Colonic mucosa (tissue), 4 donors: ENCODE measurements at places on chromosomes 4 and X. TPM values are rescaled to one million over a fixed set of nuclear protein-coding genes. Genes with fewer than 3 reads are reported as not detected.

GRCh38 chr4:72935462-72935861 is 134.1 kb downstream of the COX18 start:
- DNase-seq = no peak

- no peak for DNase-seq
These were observed 1055.9 kb downstream of the PDHA2 start for GRCh38 chr4:96895826-96896225.

DNA sequence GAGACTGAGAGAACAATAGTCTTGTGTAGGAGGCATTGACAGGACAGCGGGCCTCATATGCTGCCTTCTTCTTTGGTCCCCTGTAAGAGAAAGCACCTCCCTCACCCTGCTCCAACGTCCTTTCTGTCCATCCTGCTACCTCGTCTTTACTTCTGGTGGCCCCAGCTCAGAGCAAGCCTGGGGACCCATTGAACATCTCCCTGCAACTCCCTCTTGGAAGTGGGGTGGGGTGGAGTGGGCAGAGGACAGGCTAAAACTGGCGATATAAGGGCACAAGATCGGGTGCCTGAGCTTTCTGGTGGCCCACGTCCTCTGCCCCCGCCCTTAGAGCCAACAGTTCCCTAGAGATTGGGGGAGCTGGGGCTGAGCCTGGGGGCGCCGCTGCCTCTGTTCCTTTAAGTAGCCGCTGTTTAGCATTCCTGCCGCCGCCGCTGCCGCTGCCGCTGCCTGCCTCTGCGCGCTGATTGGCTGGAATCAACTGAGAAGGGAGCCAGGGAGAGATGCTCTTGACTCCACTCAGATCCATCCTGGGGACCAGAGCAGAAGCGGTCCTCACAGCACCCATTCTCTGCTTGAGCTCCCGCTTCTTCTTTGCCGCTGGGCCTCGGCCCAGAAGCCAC is at the start of gene DLG3:
Gene DLG3, plus strand, starts transcription at position 510 of the 620 bp plus-strand sequence. CDS start 367 bp downstream, outside the sequence.
- DNase-seq = no peak

DNA sequence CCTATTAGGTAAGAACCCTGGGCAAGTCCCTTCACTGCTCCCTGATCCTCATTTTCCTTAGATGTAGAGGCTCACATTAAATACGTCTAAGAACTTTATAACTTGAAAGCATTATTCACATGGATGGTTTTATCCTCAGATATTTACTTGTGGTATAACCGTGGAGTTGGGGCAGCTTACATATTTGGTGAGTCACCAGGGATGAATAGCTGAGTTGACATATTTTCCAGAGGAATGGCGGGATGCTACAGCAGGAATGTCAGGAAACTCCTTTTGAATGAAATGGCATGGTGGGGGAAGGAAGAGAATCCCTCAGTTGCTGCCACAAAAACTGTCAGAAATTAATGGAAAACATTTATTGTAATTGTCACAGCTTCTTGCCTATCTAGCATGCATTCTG is 165.3 kb upstream of the RPS6KA3 start:
- no peak for DNase-seq

- DNase-seq = peak; percentile 68
These were observed 5.9 kb downstream of the BCOR start for GRCh38 chrX:40091691-40092421.

GRCh38 chr4:117965622-117966021 is 68.7 kb upstream of the NDST3 start:
- no peak for DNase-seq

DNA sequence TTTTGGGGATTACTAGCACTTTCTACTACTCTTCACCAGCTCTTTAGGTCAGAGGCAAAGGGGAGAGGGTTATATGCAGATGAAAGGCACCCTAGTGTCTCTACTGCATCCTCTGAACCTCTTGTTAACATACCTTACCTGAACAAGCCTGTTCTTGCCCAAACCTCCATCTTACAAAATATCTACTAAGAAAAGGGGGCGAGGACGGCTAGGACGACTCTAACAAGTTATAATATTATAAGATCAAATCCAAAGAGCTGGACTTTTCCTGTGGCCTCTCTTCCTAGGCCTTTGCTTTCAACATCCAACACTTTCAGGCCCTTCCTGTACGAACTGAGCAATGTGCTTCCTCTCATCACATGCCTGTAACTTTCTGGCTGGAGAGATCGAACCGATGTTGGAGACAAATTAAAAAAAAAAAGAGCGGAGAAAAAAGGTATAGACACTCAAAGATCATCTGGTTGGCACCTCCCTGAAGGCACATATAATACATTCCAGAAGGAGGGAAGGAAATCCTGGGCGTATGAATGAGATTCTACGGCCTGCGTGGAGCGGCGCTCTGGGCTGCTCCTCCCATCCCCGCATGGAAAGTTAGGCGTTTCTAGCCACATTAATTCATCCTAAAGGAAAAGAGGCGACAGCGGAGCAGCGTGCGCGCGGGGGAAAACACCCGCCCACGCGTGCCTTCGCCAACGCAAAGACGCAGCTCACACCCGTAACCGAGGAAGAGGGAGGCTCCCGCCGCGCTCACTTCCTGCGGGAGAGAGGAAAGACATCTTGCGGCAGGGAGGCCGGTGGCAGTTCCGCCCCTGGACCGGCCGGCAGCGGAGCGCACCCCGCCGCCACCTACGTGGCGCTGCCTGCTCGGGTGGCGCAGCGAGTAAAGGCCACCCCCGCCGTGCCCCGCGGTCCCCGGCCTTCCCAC is 808 bp downstream of the PRDM5 start:
- peak; percentile 71 for DNase-seq

DNA sequence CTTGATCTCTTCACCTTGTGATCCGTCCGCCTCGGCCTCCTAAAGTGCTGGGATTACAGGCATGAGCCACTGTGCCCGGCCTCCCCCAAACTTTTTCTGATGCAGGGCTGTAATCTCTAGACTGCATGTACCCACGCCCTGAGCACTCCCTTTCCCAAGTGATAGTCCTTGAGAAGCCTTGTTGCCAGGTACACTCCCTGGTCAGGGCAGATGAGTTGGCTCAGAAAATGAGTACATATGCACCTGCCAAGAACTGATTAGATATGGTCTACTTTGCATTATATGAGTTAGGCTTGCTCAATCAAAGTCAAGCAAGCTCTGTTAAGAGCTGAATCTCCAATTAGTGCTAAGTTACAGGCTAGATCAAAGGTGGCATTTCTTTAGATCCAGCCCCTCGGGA is 20.3 kb downstream of the APOO start:
- DNase-seq = peak; percentile 66

DNA sequence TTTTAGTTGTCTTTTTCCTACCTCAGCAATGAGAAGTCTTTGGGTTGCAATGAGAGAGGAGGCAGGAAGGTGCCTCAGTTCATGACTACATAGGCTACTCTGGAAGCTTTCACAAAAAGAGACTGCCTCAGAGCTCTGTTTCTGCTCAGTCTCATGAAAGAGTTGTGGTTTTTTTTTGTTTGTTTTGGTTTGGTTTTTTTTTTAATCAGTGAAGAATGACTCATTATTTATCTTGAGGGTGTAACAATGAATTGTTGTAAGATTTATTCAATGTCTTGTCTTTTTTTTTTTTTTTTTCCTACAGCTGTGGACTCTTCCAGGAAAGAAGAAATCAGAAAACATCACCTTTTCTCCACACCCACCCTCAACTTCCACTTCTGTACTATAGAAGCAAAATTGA is 67.5 kb upstream of the CXCL13 start:
- no peak for DNase-seq

DNA sequence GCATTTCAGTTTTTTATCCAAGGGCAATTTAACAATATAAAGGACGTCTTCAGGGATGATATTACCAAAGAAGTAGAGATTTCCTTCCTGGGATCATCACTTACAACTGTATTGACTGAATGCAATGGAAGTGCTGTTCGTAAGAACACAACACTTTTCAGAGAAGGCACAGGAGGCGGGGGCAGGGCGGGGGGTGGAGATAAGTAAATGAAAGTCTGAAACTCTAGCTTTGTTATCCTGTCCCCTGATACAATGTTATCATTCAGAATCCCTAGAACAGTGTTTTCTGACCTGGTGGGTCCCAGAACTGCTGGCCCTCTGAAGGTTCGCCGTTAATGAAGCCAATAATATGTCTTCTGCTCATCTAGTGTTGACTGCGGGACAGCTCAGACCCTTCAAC is 124.6 kb downstream of the NSUN7 start:
- DNase-seq = no peak

- peak; percentile 49 for DNase-seq
These were observed 110.5 kb downstream of the ANXA3 start for GRCh38 chr4:78661921-78662521.

DNA sequence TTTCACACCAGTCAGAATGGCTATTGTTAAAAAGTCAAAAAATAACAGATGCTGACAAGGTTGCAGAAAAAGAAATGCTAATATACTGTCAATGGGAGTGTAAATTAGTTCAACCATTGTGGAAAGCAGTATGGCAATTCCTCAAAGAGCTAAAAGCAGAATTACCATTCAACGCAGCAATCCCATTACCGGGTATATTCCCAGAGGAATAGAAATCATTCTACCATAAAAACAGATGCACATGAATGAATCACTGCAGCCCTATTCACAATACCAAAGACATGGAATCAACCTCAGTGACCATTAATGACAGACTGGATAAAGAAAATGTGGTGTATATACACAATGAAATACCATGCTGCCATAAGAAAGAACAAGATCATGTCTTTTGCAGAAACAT is 243.0 kb downstream of the STPG2 start:
- DNase-seq = no peak

GRCh38 chrX:48908600-48908999 is 2.8 kb downstream of the SLC35A2 start:
- no peak for DNase-seq

- DNase-seq = peak; percentile 3
These were observed 126.8 kb upstream of the MAMLD1 start for GRCh38 chrX:150236327-150236726.

DNA sequence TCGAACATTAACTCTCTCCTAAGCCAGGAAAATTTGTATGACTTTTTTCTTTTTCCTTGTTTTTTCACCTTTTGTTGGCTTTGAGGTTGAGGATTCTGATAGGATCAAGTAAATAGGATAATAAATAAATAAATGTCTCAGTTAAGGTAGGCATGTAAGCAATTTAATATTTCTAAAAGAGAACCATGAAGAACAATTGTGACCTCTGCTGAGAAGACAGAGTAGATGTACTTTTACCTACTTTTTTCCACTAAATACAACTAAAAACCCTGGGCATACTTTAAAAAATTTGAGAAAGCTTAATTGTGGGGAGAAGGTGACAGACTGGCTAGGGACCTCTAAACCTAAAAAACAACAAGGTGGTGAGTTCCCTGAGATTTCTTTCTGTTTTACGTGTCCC is 31.6 kb upstream of the CLNK start:
- DNase-seq = no peak

DNA sequence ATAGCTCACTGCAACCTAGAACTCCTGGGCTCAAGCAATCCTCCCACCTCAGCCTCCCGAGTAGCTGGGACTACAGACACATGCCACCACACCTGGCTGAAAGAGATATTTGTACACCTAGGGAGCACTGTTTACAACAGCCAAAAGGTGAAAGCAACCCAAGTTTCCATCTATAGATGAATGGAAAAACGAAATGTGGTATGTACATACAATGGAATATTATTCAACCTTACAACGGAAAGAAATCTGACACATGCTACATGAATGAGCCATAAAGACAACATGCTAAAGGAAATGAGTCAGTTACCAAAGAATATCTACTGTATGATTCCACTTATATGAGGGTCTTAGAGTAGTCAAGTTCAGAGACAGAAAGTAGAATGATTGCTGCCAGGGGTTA is 52.2 kb downstream of the ABCG2 start:
- DNase-seq = no peak

GRCh38 chrX:150581093-150581775 is 12.8 kb downstream of the MTM1 start:
- no peak for DNase-seq

- DNase-seq = peak; percentile 52
These were observed 46.4 kb downstream of the ACOX3 start for GRCh38 chr4:8394061-8394519.

DNA sequence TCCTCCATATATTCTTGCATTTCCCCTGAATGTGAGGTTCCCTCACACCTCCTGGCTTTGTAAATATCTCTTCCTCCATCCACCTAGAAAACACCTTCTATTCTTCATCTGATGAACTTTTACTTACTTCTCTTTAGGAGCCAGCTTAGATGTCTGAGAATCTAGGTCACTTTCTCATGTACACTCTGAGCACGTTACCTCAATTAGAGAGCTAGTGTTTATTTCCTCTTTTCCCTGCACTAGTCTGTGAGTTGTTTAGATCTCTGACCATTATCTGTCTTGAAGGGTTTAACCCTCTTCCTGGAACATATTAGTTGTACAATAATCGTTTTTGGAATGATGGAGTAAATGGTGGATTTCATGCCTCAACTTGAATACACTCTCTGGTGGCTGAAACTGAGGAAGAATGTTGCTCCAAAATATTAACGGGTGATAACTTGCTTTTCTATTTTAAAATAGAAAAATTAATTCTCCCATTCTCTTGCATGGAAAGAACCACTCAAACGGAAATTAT is 8.5 kb upstream of the NEIL3 start:
- no peak for DNase-seq

- DNase-seq = no peak
These were observed 56.8 kb downstream of the TRPC5 start for GRCh38 chrX:112025753-112026152.

AFAP1 gene
- 43.9 TPM for total RNA-seq

CPLX1 gene
- 16.5 TPM for total RNA-seq

CCDC149 gene
- 13.5 TPM for total RNA-seq

ODAPH gene
- total RNA-seq = not detected

RNF128 gene
- 28.0 TPM for total RNA-seq

CXCL9 gene
- total RNA-seq = 0.52 TPM

FGF5 gene
- 0.30 TPM for total RNA-seq

LRAT gene
- total RNA-seq = 0.42 TPM

SUV39H1 gene
- total RNA-seq = 4.8 TPM

TEX11 gene
- total RNA-seq = 0.94 TPM

MID1IP1 gene
- 42.8 TPM for total RNA-seq

TMEM47 gene
- total RNA-seq = 8.9 TPM
